ENCODE measurements at places on chromosomes 12 and 14.

- DNase-seq: no peak
These were observed 953.6 kb downstream of the SLC6A15 start for GRCh38 chr12:83958997-83959396.

GRCh38 chr14:104477666-104478380, 101.7 kb upstream of the C14orf180 start:
- DNase-seq: no peak

DNA sequence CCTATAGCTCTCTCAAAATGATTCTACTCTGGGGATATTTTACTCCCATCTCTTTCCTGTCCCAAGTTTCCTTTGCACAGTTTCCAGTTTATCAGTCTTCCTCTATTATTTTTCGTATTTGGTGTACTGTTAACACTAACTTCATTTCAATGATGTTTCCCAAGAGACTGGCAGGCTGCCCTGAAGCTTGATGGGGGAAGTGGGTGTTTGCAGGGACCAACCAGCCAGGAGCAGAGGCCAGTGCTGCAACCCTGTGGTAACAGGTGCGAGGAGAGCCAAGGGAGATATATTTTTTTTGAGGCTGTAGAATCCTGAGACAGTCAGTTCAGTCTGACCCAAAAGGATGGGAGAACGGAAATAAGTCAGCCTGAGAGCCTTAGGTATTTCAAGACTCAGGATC, 11.8 kb upstream of the CEBPE start:
- DNase-seq: no peak

- DNase-seq: no peak
These were observed 54.0 kb upstream of the OAS1 start for GRCh38 chr12:112852810-112853209.

DNA sequence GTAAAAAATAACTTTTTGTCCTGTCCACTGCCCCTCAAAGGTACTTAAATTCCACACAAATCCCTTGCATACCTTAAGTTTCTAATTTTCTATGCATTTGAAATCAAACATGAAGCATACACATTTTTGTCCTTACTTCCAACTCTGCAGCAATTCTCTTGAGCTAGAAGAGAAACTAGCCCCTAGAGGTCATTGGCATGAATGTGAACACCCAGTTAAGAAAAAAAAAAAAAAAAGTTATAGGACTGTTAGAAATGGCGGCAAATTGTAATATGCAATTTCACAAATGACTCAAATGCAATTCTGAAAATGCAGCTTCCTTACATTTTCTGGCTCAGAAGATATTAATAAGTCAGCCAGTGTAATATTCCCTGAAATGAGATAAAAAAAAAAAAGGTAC, 4.6 kb upstream of the ESR2 start:
- DNase-seq: no peak

- DNase-seq: no peak
These were observed 2.3 kb upstream of the GARIN2 start for GRCh38 chr14:67186789-67187584.

- DNase-seq: no peak
These were observed 553.7 kb upstream of the LMO3 start for GRCh38 chr12:17159506-17160300.

- peak; percentile 1 for DNase-seq
These were observed 150.3 kb downstream of the TGFB3 start for GRCh38 chr14:75831455-75831854.

- DNase-seq: no peak
These were observed 130.9 kb upstream of the PLEKHA5 start for GRCh38 chr12:18998343-18999261.

- no peak for DNase-seq
These were observed 13.4 kb downstream of the VDR start for GRCh38 chr12:47891356-47891755.

- no peak for DNase-seq
These were observed 56.9 kb downstream of the GPR137C start for GRCh38 chr14:52609445-52610044.

DNA sequence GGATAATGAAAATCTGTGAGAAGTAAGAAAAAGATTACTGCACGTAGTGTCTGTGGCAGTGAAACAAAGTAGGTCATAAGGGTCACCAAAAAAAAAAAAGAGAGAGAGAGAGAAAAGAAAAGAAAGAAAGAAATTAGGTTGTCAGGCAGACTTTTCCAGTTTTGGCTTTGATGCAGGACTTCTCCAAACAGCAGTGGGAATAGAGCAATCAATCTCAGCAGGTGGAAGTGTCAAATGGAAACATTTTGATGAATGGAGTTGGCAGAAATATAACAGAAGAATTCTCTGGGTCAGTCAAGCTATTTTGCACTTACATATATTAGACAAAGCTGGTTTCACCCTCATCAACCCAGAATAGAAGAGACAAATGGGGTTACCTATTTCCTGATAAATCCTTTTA, 745.8 kb downstream of the SLC6A15 start:
- no peak for DNase-seq

GRCh38 chr14:62943202-62943601, 102.1 kb downstream of the KCNH5 start:
- DNase-seq: no peak

DNA sequence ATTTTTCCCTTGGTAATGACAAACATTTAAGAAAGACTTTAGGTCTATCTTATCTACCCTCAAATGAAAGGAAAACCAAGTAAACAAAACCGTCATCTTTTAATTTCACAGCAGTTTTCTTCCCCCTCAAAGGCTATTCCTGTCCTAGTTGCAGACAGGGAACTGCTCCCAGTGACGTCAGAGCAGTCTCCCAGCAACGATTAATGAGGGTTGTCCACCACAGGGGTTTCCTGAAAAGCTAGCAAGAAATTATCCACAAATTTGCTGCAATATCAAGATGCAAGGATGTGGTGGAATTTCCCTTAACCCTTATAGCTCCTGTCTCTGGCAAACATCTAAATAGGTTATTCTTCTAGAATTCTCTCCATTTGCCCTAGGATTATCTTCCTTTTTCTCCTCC, 89.1 kb upstream of the STAC3 start:
- no peak for DNase-seq

DNA sequence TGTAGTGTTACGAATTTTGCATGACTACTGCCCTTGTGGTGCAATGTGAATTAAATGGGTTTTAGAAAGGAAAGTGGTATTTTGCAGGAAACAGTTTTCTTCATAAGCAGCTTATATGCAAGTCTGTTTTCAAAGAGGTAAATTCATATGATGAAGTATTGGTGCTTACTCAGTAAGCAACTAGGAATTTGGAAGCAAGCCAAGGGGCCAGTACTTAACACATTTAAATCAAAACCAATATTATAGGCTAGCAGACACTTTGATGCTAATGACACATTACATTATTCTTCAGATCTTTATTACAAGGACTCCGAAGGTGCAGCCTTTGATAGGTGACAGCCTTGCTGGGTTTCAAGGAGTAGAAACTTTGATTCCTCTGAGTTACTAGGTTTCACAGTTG, 23.1 kb downstream of the MGAT4C start:
- DNase-seq: no peak
